Hippocampal formation (tissue), 2 donors: ENCODE measurements at places on chromosomes 1 and 21.

- no peak for DNase-seq
Measured at GRCh38 chr21:45257673-45258341, 29.9 kb downstream of the POFUT2 start.

GRCh38 chr21:35297665-35298064 lies 248.6 kb upstream of the RUNX1 start:
- DNase-seq, result no peak

GRCh38 chr1:67261680-67262079 lies 46.0 kb upstream of the IL12RB2 start:
- no peak for DNase-seq

DNA sequence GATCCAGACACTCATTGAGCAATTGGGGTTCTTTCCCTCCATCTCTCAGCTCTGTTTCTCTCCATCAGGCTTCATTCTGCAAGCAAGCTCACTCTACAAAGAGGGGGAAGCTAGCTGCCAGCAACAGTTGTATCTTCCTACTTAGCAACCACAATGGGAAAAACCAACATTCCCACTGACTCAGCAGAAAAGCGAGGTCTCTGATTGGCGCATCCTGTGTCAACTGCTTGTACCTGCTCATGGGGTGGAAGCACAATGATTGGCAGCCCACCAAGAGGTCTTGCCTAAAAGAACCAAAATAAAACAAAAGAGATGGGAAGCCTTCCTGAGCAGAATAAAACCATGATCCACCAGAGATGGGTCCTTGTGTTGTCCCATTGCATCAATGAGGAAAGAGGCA lies 4.0 kb upstream of the CDA start:
- no peak for DNase-seq

DNA sequence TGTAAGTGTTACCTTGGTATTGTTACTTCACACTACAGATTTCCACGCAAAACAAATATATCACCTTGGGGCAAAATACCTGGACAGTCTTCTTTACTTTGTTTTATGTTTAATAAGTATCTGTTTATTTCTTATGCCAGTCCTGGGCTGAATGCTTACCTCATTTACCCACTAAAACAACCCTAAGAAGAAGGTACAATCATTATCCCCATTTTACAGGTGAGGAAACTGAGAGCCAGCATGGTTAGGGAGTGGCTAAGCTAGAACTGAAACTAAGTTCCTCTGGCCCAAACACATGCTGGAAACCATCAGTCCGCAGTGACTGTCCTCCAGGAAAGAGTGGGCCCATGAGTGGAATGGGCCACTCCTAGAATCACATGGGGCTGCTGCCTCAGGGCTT lies 13.0 kb upstream of the GUCA2B start:
- no peak for DNase-seq

DNA sequence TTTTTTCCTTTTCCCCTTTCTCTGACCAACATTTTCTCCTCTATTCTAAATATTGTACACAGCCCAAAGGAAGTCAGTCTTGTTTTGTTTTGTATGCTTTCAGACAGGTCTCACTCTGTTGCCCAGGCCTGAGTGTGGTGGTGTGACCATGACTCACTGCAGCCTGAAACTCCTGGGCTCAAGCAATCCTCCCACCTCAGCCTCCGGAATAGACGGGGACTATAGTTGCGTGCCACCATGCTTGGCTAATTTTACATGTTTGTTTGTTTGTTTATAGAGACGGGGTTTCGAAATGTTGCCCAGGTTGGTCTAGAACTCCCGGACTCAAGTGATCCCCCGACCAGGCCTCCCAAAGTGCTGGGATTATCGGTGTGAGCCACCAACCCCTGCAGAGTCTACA lies 72.8 kb downstream of the NRIP1 start:
- DNase-seq, result no peak

DNA sequence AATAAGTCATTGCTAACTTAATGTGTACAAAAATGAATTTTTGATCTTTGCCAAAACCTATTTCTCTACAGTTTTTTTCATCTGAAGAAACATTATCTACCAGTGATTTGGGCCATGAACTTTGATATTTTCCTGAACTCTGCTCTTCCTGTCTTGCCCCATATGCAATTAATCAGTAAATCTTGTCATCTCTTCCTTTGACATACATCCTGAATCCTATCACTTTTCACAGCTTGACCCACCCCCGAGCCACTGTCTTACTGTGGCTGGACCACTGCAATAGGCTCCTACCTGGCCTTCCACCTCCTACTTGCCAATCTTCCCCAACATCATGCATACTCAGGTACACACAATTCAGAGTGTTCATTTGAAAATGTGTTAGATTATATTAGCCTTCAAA lies 46.4 kb downstream of the RGS13 start:
- DNase-seq, result no peak

DNA sequence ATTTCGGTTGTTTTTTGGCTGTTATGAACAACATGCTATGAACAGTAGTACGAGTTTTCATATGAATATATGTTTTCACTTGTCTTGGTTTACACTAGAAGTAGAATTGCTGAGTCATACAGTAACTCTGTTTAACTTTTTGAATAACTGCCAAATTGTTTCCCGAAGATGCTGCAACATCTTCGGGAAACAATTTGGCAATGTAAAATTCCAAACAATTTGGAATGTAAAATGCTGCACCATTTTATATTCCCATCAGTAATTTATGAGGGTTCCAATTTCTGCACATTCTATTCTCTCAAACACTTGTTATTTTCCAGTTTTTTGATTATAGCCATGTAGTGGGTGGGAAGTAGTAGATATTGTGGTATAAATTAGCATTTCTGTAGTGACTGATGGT lies 11.6 kb downstream of the PCBP3 start:
- no peak for DNase-seq

GRCh38 chr1:192170196-192170984 lies 12.1 kb downstream of the RGS18 start:
- DNase-seq, result no peak

DNA sequence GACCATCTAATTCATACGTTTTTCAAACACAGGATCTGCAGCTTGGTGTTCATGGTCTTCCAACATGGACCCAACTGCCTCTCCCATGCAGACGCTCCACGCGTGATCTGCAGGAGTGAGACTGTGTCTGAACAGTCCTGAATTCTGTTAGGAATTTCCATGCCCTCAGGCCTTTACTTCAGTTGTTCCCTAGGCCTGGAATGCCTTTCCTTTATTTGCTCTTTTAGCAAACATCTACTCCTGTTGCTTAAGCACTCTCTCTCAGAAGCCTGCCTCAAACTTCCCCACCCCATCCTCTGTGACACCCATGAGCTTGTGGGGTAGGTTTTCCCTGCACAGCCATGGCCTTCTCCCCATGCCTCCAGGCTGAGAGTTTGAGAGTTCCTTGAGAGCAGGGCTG lies 73.7 kb downstream of the DMRTB1 start:
- no peak for DNase-seq

- DNase-seq, result peak; percentile 32
Measured at GRCh38 chr1:223142795-223143536, at the start of gene TLR5. TLR5 (minus strand) TSS chr1:223143248; CDS start chr1:223113031, 30,217 bp downstream.

DNA sequence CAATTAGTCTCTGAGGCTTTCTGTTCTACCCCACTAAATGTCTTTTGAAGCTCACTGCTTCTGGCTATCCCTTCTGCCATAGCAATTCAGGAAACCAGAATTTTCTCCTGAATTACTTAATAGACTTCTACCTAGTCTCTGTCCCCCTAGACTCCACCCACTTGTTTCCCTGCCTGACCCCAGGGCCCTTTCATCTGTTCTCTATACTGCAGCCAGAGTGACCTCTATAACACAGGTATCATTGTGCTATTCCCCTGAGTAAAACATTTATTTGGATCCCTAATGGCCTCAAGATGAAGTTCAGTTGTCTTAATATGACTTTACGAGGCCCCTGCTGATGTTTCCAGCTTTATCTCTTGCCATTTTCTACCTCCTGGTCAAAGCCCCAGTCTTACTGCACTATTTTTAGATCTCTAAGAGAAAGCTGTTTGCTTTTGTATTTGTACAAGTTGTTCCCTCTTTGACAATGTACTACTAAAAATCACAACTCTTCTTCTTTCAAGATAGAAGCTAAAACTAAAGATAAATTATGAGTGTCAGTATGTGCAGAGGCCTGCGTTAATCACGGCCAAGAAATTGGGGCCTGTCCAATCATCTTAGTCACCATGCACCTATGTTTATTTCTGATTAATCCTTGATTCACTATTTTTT lies 54.5 kb downstream of the ATP1B1 start:
- DNase-seq, result no peak

DNA sequence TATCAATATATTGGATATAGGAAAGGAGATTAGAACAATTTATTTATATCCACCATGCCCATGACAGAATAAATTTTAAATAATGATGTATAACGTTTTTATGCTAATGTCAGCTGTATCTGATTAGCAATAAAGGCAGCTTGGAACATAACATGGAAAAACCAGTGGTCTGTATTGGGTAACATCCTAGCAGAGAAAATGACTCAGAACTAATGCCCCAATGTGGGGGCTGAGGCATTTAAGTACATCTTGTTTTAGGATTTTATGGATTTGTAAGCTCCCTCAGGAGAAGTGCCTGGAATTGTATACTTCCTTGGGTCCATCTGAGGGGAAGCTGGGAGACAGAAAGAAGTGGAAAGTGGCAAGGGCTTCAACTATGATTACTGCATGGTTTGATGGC lies 82.3 kb downstream of the HMCN1 start:
- no peak for DNase-seq

GRCh38 chr1:176789571-176790090 lies 326.7 kb downstream of the PAPPA2 start:
- no peak for DNase-seq

DNA sequence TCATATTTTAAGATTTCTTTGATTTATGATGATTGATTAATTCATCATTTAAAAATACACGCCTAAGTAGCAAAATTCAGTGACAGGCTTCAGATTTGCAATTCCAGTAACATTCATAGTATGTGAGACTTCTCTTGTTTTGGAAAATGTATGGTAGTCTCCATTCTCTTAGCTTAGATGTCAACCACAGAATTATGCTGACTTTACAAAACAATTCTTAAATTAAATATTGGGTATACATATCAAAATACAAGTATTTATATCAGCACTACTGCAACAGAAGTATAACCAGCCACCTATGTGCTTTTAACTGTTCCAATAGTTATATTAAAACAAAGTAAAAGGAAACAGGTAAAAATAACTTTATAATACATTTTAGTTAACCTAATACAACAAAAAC lies 1328.6 kb upstream of the ADGRL2 start:
- DNase-seq, result no peak

DNA sequence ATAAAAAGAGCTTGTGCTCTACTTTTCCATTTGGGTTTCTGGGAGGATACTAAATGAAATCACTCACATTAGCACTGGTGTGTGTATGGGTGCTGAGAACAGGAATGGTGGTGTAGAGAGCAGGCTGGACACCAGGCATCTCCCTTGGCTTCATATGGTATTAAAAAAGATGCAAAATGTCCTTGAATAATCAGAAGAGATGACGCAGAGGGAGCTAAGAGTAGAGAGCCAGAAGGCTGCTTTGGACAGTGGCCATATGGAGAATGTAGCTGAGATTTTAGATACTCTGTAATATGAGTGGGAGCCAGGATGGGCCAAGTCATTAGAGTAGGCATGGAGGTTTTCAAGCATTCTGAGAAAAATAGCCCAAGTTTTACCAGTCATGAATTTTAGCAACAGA lies 112.3 kb upstream of the ZRANB2 start:
- DNase-seq, result no peak

- no peak for DNase-seq
Measured at GRCh38 chr1:88526456-88526855, 157.6 kb upstream of the PKN2 start.

- DNase-seq, result no peak
Measured at GRCh38 chr1:67338642-67339041, 31.0 kb downstream of the IL12RB2 start.

- no peak for DNase-seq
Measured at GRCh38 chr21:45308194-45309068, 20.7 kb upstream of the POFUT2 start.

GRCh38 chr1:222653178-222653827 lies 35.4 kb downstream of the MIA3 start:
- DNase-seq, result no peak

- peak; percentile 51 for DNase-seq
Measured at GRCh38 chr1:109792056-109792831, 28.5 kb upstream of the EPS8L3 start.

GRCh38 chr1:3463013-3463385 lies 8.5 kb downstream of the ARHGEF16 start:
- DNase-seq, result no peak

DNA sequence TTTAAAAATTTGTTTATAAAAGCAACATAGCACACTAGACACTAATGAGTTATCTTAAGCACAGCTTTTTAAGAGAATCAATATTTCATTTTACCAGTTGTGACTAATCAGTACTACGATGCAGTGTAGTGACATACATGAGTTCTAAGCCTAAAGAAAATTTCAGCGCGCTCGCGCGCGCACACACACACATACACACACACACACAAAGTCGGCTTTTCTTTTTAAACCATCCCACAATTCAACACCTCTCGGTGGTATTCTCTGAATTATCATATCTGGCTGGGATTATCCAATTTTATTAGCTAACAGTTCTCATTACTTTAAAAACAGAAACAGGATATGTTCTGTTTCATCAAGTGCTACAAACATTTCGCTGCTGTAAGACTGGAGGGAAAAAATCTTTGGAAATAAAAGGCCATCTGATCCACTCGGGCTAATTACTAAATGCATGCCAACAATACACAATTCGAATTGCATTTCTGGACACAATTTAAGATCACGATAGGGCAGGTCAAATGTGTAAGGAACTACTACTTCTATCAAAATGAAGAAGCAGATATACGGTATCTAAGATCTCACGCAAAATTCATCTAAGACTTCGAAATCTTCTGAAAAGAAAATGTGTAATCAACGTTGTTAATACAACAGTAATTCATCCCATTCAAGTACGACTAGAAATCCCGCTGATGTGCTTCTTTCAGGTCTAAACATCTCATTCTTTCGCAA lies 1.2 kb downstream of the TUT4 start:
- DNase-seq, result no peak

DNA sequence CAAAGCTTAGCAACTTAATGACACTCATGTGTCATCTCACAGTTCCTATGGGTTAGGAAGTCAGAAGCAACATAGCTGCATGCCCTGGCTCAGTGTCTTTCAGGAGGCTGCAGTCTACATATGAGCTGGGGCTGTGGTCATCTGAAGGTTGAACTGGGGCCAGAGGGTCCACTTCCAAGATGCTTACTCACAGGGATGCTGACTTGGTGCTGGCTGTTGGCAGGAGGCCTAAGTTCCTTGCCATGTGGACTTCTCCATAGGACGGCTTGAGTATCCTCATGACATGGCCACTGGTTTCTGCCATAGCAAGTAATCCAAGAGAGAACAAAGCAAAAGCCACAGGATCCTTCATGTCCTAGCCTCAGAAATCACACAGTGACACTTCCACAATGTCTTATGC lies 12.1 kb upstream of the FAM43B start:
- no peak for DNase-seq

DNA sequence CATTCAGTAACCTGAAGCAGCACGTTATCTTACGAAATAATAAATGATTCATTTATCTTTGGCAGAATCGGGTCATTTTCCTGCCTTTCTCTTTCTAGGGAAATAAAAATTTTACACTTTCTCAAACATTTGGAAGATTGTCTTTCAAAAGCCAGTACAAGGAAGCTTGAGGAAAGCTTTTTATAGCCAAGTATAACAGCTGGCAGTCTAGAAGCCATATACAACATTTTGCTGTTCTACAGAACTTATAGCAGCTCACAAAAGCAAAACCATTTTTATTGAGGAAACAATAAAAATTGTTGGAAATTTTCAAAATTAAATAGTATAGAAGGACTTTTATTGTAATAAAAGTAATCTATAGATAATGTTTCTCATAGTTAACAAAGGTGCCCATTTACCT lies 448.6 kb downstream of the SMYD3 start:
- no peak for DNase-seq

- no peak for DNase-seq
Measured at GRCh38 chr1:117623698-117624097, 17.9 kb downstream of the TENT5C start.
